Esophagus muscularis mucosa (tissue), 4 donors: ENCODE measurements at places on chromosomes 12 and 14. TPM values are rescaled to one million over a fixed set of nuclear protein-coding genes. Genes with fewer than 3 reads are reported as not detected.

ACOT6 gene
- total RNA-seq = not detected

DNA sequence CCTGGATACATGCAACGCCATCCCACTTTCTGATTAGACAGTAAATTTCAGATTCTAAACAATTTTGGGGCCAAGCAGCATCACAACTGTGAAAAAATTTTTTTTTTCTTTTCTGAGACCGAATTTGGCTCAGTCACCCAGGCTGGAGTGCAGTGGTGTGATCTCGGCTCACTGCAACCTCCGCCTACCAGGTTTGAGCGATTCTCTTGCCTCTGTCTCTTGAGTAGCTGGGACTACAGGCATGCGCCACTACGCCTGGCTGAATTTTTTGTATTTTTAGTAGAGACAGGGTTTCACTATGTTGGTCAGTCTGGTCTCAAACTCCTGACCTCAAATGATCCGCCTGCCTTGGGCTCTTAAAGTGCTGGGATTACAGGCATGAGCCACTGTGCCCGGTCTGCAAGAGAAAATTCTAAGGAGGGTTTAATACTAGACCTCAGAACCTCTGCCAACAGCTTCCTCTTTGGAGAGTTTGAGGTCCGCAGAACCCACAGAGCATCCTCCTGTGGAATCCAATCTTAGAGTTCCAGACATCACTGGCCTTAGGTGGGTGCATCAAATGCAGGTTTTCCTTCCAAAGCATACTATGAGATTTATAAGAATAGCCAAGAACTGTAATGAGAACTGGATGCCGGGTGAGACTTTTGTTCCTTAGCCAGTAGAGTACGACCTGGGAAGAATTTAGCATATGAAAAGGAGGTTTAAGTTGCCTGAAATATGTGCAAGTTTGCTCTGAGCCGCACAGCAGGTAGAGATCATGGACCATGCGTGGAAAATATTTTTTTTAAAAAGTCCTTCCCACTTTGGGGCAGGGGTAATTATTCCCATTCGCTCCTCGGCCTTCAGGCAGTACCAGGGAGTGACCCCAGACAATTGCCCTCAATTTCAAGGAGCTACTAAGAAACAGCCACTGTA lies 7.8 kb upstream of the PHC1 start:
- DNase-seq = no peak

DNA sequence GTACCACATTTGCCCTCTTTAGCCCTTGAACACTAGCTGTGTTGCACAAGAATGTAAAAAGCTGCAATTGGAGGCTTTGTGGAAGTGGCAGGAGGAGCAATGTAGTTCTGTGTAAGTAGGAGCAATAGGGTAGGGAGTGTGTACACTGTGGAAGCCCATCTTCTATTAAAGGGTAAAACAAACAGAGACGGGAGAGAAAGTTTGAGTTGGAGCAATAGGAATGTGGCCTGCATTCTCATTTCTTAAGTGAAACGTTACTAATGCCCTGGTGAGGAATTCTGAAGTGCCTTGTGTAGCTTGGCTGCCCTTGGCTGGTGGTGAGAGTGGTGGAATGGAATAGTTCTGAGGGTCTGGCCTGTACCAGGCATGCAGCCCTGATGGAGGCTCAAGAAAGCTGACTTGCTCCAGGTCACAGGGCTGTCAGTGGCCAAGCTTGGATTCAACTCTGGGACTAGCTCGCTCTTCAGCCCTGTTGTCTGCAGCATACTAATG lies 38.8 kb upstream of the ATP23 start:
- DNase-seq = no peak

CAPRIN2 gene
- total RNA-seq = 32.4 TPM

DNA sequence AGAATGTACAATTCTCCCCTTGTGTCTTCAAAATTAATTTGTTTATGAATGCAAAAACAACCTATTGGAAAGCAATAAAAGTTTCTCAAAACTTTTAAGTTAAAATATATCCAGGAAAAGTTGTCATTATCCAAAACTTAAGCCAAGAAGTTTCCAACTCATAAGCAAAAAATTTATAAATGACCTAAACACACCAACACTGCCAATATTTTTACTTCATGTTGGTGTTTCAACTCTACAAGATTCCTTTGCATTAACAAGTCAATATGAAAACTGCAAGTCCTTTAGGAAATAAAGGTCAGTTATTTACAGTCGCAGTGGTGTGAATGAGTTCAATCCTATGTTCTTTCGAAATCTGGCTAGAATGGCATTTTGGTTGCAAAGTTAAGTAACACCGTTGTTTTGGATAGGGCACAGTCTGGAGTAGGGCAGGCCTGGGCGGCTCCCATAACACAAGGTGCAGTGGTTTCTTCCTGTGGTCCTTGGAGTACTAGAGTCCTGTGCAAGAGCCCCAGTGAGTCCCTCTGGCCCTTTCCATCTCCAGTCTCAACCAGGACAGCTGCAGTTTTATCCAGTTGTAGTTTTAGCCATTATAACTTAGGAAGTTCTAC lies 151.4 kb downstream of the MED13L start:
- DNase-seq = no peak

ARF6 gene
- total RNA-seq = 41.5 TPM
